ENCODE measurements at places on chromosomes 1 and 21.
A peak's percentile ranks its signal among the peaks of the same experiment; 100 is the strongest.

GRCh38 chr1:7703321-7704213 is 67.5 kb upstream of the VAMP3 start:
- no peak for DNase-seq

DNA sequence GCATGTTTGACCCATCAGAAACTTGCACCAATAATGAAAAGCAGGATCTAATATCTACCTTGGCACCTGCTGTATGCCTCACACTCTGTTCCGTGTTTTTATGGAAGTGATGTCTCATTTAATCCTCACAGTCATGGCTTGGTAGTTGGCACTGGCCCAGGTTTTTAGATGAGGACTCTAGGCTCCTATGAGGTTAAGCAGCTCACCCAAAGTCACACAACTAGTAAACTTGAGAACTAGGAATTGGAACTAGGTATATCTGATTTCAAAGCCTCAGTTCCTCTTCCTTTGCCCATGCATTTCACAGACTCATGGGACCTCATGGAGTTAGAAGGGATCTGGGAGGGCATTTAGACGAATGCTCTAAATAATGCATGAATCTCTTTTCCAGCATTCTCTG is 21.3 kb upstream of the TARBP1 start:
- no peak for DNase-seq

DNA sequence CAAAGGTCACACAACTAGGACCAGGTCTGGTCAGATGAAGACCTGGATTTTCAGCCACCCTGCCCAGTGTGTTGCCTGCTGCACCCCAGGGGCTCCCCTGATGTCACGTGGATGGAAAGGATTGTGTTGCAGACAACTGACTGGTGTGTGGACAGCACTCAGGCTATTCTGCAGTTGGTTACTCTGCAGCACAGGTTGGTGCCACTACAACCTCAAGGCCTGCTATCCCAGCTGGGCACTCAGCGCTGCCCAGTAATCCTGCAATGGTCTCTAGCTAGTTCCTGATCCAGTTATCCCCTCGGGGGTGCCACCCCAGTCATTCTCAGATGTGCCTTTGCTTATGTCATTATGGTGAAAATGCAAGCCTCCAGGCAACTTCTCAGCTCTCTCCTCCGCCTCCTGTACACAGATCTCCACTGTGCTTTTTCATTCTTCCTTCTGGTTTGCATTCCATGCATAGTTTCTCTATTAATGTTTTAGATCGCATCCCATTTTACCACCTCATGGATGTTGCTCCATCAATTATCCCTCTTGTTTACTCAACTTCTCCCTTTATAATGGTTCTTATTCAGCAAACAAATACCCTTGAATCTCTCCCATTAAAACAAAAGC is 503.2 kb upstream of the CAMK1G start:
- DNase-seq = no peak

DNA sequence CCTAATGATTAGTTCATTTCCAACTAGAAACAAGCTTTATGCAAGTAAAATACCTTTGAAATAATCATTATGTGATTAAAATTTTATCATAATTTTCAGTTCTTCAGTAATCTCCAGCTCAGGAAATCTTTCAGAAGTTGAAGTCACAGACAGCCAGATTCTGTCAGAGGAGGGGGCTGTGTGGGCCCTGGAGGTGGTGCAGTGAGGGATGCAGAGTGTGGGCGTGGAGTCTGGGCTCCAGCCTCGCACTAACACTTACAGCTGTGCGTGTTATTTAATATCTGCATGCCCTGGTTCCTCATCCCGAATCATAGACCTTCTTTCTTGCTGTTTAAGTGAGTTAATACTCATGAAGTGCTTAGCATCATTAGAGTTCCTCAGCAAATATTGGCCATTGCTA is 23.9 kb downstream of the WDR64 start:
- no peak for DNase-seq

GRCh38 chr1:168825820-168826219 is 96.8 kb upstream of the DPT start:
- no peak for DNase-seq

DNA sequence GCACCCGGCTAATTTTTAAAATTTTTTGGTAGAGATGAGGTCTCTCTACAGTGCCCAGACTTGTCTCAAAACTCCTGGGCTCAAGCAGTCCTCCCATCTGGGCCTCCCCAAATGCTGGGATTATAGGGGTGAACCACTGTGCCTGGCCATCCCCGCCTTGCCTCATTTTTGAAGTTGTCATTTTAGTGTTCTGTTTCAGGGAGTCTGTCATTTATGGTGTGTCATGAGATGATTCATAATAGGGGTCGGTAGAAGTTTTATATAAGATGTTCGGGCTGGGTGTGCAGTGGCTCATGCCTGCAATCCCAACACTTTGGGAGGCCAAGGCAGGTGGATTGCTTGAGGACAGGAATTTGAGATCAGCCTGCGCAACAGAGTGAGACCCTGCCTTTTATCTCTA is 8.5 kb downstream of the PRCC start:
- DNase-seq = no peak

GRCh38 chr1:40075266-40075665 is 21.8 kb downstream of the PPT1 start:
- no peak for DNase-seq

- DNase-seq = no peak
Observed at GRCh38 chr1:46408356-46409062, 14.4 kb downstream of the FAAH start.

DNA sequence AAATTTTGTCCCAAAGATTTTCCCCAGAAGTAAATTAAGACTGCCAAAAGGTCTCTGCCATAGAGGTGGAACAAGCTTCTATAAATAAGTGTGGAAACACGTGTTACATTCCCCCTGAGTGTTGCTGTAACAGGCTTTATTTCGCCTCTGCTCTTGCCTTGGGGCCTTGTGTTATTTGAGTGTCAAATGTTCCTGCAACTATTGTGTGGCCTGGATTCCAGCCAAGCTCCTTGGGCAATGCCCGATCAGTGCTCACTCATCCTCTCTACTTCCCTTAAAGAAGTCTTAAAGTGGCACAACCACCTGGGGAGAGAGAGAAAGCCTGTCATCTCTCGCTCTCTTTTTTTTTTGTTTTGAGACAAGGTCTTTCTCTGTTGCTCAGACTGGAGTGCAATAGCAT is 156.7 kb downstream of the NR5A2 start:
- DNase-seq = peak; percentile 65

DNA sequence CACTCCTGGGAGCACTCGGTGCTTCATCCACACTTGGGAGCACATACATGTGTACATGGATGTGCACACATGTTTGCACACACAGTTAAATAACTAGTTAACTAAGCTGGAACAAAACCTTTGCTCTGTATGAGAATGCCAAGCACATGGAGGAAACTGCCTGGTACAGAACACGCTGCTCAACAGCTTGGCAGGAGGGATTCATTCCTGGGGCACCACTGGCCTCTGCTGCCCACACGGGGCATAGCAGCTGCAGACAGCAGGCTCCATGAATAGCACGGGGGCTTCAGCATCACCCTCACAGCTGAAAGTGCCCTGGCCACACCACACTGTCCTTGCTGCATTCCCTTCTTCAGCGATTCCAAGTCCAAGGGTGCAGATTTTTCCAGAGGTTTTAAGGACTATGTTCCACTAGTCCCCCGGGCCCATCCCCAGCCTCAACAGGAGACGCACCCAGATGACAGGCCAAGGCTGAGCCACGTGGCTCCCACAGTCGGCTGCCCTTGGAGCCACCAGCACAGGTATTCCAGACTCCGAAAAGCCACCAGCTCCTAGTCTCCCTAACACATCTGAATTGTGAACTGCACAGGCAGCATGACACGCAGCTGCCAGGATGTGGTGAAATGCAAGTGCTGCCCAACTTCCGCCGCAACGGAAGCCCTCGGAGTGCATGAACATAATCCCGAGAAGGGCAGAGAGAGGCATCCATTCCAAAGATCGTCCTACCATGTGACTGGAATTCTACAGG is 16.9 kb downstream of the NPHP4 start:
- no peak for DNase-seq

GRCh38 chr1:185939142-185939541 is 205.0 kb downstream of the HMCN1 start:
- DNase-seq = no peak

- DNase-seq = no peak
Observed at GRCh38 chr1:246785494-246786111, 61.4 kb downstream of the SCCPDH start.

- no peak for DNase-seq
Observed at GRCh38 chr1:193457676-193458075, 271.3 kb upstream of the B3GALT2 start.

DNA sequence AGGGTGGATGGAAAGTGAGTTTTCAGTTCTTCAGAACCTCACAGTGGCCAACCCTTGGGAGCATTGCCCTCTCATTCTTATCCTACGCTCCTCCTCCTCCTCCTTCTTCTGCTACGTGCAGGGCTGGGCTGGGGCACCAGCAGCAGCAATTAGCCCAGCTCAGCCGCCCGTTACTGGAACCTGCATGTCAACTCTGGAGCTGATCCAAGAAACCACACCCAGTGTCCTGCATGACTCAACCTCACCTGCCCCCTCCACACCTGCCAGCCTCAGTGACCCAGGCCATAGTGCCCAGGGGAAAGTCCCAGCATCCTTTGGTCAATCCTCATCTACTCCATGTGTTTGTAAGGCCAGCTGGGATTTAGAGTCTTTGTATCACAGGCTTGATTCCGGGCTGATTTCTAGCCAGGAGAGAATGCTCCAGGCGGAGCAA is 12.6 kb downstream of the ELF3 start:
- DNase-seq = no peak

DNA sequence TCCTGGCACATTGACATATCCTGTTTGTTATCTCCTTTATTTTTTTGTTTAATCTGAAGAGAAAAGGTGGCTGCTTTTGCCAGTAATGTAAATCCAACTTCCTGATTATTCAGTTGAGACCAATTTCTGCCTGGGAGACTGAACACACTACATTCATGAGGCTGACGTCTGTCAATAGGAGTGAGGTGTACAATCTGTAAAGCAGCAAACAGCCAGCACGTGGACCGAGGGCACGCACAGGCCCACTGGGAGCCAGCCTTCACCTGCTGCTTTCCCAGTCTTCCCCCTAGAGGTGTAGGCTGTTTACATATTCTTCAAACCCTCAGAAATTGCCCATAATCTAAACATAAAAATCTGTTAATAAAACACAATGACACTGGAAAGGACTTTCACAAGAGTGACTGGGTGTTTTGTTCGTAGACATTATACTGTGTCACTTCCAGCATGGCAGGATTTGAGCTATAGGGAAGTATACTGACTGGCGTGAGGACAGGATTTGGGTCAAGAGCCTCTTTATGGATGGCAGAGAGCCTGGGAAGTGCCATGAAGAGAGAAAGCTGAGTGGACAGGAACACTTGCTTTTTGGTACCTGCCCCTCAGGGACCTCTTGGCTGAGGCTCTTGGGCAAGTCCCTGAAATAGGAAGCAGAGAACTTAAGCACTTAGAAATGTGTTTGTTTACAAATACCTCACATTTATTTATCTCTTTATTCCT is 552.9 kb upstream of the CAMK1G start:
- no peak for DNase-seq

- DNase-seq = peak; percentile 85
Observed at GRCh38 chr1:21764615-21765423, 18.1 kb downstream of the USP48 start.

DNA sequence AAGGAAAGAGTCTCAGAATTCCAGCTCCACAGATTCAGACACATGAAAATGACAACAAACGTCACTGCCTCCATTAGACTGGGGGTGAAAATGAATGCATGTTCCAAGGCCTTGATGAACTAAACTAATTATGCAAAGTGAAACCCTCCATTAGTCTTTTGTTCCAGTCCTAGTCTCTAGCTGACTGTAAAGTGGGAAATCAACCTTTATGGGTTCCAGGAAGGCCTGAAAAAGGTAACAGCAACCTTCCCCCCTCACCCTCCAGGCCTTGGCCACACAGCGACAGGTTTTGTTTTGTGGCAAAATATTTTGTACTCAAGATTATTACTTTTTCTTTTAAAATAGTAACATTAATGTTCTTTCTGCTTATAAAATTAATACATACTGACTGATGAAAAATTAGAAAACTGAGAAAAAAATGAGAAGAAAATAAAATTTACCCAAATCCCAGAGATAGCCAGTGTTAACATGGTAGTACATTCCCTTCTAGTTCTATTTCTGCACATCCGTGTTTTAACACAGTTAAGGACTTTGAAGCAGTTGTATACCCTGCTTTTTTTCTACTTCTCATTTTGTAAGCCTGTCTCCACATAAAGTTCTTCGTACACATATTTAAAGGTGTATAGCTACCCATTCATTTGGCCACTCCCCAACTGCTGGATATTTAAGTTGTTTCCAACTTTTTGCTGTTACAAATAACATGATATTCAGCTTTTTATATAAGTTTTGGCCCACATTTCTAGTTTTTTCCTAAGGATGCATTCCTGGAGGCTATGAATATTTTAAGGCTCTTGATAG is 60.9 kb downstream of the CD2 start:
- no peak for DNase-seq

DNA sequence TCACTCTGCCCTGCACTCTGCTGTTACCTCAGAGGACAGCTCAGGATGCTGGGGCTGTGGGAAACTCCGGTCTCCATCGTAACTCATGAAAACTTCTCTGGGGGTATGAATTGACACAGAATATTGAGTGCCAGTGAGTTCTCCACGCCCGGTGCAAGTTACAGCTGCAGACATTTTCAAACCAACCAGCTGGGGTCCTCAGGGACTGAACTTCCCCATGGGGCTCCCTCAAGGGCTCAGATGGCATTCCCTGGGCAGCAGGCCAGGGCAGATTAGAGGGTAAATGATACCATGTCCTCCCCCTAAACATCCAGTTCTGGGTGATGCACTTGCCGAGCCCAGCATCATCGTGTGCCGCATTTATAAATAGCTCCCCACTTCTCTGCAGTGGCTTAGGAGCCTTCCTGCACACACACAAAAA is 27.8 kb upstream of the CCSAP start:
- no peak for DNase-seq

- DNase-seq = no peak
Observed at GRCh38 chr21:17359781-17360180, 153.1 kb upstream of the CXADR start.

- no peak for DNase-seq
Observed at GRCh38 chr21:35044770-35045541, 4.1 kb downstream of the RUNX1 start.

DNA sequence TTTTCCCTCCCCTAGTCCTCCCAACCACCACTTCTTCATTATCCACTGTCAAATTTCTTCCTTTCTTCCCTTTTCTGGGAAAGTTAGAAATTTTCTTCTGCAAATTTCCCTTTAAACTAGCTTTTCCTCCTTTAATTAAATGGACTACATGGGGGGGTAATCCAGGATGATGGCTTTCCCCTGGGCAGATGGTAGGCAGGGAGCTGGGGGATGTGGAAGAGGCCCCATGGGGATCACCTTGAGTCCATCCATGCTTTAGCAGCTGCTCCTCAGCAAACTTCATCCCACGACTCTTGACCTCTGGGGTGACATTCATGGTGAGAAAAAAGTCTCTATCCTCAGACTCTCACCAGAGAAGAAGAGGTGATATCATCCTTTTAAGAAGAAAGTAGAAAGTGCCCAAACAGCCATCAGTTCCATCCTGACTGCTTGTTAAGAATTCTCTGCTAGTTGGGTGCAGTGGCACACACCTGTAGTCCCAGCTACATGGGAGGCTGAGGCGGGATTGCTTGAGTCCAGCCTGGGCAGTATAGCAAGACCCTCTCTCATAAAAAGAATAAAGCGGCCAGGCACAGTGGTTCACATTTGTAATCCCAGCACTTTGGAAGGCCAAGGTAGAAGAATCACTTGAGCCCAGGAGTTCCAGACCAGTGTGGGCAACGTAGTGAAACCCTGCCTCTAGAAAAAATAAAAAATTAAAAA is 2.4 kb downstream of the GPATCH4 start:
- no peak for DNase-seq

- DNase-seq = no peak
Observed at GRCh38 chr1:203165101-203165799, 10.4 kb downstream of the MYBPH start.
